ENCODE measurements at places on chromosomes 1 and 21. TPM values are rescaled to one million over a fixed set of nuclear protein-coding genes. Genes with fewer than 3 reads are reported as not detected.

DNA sequence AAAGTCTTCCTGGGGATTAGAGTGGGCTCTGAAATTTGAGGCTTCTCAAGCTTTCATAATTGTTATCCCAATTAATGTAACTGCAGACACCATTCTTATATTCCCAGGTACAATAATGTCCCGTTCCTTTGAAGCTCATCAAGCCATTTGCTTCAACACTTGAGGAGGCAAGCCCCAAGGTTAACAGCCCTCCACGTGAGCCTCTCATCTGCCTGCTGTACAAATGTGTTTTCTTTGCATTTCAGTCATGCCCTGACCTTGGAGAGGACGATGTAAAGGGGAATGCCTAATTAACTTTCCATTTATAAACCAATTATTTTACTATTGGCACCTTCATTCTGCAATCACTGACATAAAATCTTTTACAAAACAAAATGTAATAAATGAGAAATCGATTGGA lies 106.3 kb downstream of the SETD4 start:
- no peak overlapping the region for H3K27ac ChIP-seq
- no peaks in the 10 kb centered on the region for H3K36me3 ChIP-seq
- H3K4me3 ChIP-seq = no peak overlapping the region
- H3K27me3 ChIP-seq = no peaks in the 10 kb centered on the region

The TNFAIP8L2 gene
- total RNA-seq = 3.4 TPM

DNA sequence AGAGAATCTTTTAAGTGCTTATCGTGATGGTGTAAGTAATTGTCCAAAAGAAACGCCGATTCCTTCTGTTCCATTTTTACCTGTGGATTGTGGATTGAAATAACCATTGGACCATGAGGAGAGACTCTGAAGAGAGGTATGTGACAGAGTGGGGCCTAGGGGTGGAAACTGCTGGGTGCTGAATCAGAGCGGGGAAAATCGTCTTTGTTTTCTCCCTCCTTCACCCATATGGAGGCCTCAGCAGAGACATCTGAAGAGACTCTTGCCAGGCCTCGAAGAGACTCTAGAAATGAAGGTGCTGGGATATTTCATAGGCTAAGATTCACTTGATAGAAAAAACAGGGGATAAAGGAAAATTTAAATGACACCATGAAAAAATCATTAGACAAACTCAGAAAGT lies 1327.0 kb downstream of the BRINP3 start:
- no peaks in the 10 kb centered on the region for H3K4me1 ChIP-seq
- no peaks in the 10 kb centered on the region for H3K36me3 ChIP-seq
- H3K4me3 ChIP-seq = no peak overlapping the region
- DNase-seq = no peak

The CYP2J2 gene
- total RNA-seq = 3.9 TPM

GRCh38 chr1:104855550-104855949 lies 1105.9 kb downstream of the AMY1C start:
- H3K27ac ChIP-seq = no peak overlapping the region

The OR2T33 gene
- total RNA-seq = not detected

DNA sequence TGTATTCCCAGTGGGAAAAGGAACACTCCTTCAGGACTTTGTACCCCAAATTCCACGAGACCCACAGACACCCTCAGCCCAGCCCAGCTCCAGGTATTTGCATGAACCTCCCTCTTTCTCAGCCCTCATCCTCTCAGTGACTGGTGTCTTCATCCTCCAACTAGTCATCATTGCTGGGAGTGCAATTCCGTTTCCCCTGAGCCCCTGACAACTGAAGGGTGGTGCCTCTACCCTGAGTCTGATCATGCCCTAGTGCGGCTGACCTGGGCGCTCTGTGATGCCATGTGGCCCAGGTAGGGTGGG lies 3.8 kb upstream of the ZNF692 start:
- no peaks in the 10 kb centered on the region for H3K27me3 ChIP-seq
- H3K36me3 ChIP-seq = no peaks in the 10 kb centered on the region
- H3K4me1 ChIP-seq = no peaks in the 10 kb centered on the region
- no peak for DNase-seq
- H3K4me3 ChIP-seq = no peak overlapping the region

The C1orf167 gene
- 0.91 TPM for total RNA-seq

DNA sequence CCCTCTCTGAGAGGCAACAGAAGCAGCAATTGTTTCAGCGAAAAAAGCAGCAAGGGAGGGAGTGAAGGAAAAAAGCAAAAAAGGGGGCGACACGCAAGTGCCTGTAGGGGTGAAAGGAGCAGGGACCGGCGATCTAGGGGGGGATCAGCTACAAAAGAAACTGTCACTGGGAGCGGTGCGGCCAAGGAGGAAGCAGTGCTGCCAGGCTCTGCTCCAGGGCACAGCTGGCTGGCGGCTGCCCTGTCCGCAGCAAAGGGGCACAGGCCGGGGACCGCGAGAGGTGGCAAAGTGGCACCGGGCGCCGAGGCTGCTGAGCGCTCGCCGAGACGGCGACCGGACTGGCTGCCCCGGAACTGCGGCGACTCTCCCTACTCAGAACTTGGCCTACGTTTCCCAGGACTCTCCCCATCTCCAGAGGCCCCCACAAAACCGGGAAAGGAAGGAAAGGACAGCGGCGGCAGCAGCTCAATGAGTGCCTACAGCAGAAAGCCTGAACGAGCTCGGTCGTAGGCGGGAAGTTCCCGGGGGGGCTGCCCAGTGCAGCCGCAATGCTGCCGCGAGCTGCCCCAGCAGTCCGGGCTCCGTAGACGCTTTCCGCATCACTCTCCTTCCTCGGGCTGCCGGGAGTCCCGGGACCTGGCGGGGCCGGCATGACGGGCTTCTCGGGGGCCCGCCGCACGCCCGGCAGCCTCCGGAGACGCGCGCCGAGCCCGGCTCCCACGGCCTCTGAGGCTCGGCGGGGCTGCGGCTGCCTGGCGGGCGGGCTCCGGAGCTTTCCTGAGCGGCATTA lies 1.0 kb upstream of the CDKN2C start:
- H3K36me3 ChIP-seq = no peaks in the 10 kb centered on the region
- H3K4me1 ChIP-seq = peaks cover 4% of the 10 kb centered on the region

DNA sequence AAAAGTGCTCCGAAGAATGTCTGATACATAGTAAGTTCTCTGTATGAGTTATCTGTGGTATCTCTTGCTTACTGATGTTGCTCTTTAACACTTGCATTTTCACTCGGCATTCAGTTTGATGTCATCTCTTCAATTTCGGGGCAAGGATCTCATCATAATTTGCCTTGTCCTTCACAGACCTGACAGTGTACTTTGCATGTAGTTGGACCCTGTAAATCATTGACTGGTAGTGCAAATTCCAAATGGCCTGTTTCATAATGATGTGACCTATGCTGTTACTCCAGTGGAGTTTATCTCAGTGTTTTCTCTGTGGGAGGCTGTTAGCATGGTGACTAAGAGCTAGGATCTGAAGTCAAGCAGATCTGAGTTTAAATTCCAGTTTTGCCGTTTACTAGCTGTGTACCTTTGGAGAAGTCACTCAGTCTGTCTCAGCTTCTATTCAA lies 34.2 kb upstream of the ABCD3 start:
- peaks cover 14% of the 10 kb centered on the region for H3K4me1 ChIP-seq
- H3K27me3 ChIP-seq = no peaks in the 10 kb centered on the region
- no peaks in the 10 kb centered on the region for H3K36me3 ChIP-seq
- peak; percentile 44 for DNase-seq
- H3K4me3 ChIP-seq = no peak overlapping the region

The RNU1-2 gene
- total RNA-seq = 3,134 TPM

DNA sequence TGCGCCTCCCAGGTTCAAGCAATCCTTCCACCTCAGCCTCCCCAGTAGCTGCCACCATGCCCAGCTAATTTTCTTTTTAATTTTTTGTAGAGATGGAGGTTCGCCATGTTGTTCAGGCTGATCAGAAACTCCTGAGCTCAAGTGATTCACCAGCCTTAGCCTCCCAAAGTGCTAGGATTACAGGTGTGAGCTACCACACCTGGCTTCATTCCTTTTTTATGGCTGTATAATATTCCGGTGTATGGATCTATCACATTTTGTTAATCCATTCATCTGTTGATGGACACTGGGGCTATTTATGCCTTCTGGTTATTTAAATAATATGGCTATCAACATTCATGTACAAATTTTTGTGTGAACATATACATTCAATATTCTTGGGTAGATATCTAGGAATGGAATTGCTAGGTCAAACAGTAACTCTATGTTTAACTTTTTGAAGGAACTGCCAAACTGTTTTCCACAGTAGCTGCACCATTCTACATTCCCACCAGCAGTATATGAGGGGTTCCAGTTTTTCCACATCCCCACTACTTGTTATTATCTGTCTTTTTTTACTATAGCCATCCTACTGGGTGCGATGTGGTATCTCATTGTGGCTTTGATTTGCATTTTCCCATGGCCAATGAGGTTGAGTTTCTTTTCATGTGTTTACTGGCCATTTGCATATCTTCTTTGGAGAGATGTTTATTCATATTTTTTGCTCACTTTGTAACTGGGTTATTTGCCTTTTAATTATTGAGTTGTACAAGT lies 11.0 kb downstream of the SLC27A3 start:
- H3K4me3 ChIP-seq = no peak overlapping the region
- H3K36me3 ChIP-seq = no peaks in the 10 kb centered on the region
- H3K27me3 ChIP-seq = no peaks in the 10 kb centered on the region

The GBP6 gene
- 0.98 TPM for total RNA-seq

DNA sequence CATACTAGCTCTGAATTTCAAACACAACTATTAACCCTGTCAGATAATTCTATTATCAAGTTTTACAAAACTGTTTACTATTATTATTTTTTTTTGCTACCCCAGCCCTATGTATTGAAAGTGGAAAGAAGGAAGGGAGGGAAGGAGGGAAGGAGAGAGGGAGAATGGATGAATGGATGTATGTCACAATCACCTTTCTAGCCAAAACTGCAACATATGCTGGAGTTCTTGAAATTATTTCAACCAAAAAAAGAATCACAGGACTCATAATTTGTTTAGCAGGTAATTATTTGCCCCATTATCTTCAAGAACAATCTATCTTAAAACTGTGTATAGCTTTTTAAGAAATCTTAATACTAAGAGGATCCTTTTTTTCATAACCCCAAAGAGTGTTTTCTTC lies 5.4 kb downstream of the NRIP1 start:
- no peak overlapping the region for H3K27ac ChIP-seq
- no peak for DNase-seq
- no peaks in the 10 kb centered on the region for H3K27me3 ChIP-seq
- H3K4me1 ChIP-seq = peaks cover 40% of the 10 kb centered on the region
- H3K36me3 ChIP-seq = no peaks in the 10 kb centered on the region
- H3K4me3 ChIP-seq = no peak overlapping the region

The SLC44A3 gene
- total RNA-seq = 31.8 TPM

The ANGPTL1 gene
- total RNA-seq = 24.3 TPM

- H3K36me3 ChIP-seq = peaks cover 52% of the 10 kb centered on the region
- no peaks in the 10 kb centered on the region for H3K4me1 ChIP-seq
- H3K27ac ChIP-seq = no peak overlapping the region
- DNase-seq = no peak
- H3K4me3 ChIP-seq = no peak overlapping the region
- no peaks in the 10 kb centered on the region for H3K27me3 ChIP-seq
Observed at GRCh38 chr1:182862827-182863226, 23.7 kb downstream of the DHX9 start.

The SLC66A1 gene
- total RNA-seq = 22.4 TPM

The UBE2U gene
- not detected for total RNA-seq

The SLAMF7 gene
- 11.5 TPM for total RNA-seq

- peak overlapping the region; percentile 84 for H3K27ac ChIP-seq
- H3K36me3 ChIP-seq = peaks cover 9% of the 10 kb centered on the region
- H3K4me1 ChIP-seq = peaks cover 32% of the 10 kb centered on the region
Observed at GRCh38 chr1:151143057-151143435, 3.4 kb downstream of the SEMA6C start.

- no peak for DNase-seq
- H3K27me3 ChIP-seq = no peaks in the 10 kb centered on the region
- H3K4me3 ChIP-seq = no peak overlapping the region
- H3K4me1 ChIP-seq = peaks cover 15% of the 10 kb centered on the region
Observed at GRCh38 chr21:38833117-38833516, 27.4 kb downstream of the ETS2 start.

The CYYR1 gene
- 21.6 TPM for total RNA-seq

GRCh38 chr1:119414950-119415349 lies at the start of gene HSD3B2:
Gene HSD3B2 (plus strand): TSS chr1:119415150. CDS start chr1:119415420, 270 bp downstream.
- H3K36me3 ChIP-seq = no peaks in the 10 kb centered on the region
- H3K27me3 ChIP-seq = no peaks in the 10 kb centered on the region
- no peaks in the 10 kb centered on the region for H3K4me1 ChIP-seq
- H3K4me3 ChIP-seq = no peak within 1 kb of the TSS
- no peak within 1 kb of the TSS for H3K27ac ChIP-seq

- DNase-seq = peak; percentile 27
- no peak overlapping the region for H3K27ac ChIP-seq
- H3K36me3 ChIP-seq = no peaks in the 10 kb centered on the region
- no peaks in the 10 kb centered on the region for H3K27me3 ChIP-seq
Observed at GRCh38 chr1:64915381-64916274, 50.7 kb downstream of the JAK1 start.

The CDCA8 gene
- 0.80 TPM for total RNA-seq

The HOOK1 gene
- total RNA-seq = 35.5 TPM

The KCNA3 gene
- 10.2 TPM for total RNA-seq

The SMPDL3B gene
- 16.5 TPM for total RNA-seq

The RHBG gene
- 0.18 TPM for total RNA-seq

DNA sequence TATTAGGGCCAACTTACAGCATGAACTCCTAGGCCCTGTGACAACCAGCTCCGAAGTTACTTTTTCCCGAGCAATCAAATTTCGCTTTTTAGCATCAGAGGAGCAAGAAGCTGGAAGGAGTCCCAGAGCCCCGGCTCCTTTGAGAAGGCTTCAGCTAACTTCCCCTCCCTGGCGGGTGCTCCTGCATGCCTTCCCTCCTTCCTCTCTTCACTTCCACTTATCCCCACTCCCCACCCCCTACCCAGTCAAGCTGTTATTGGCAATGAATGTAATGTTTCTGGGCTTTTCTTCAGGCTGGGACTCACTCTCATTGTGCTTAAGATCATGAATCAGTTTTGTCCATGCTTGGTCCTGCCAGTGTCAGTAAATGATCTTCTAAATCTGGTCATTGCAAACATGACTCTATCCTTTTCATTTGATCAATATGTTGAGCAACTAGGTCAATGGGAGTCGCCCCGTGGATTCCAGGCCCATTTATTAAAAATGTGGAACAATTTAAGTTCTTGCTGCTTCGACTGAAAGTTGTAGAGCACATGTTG lies 94.5 kb upstream of the TSPAN2 start:
- DNase-seq = peak; percentile 89
- no peak overlapping the region for H3K27ac ChIP-seq
- peaks cover 3% of the 10 kb centered on the region for H3K4me1 ChIP-seq
- H3K36me3 ChIP-seq = no peaks in the 10 kb centered on the region
- no peak overlapping the region for H3K4me3 ChIP-seq
- H3K27me3 ChIP-seq = no peaks in the 10 kb centered on the region

DNA sequence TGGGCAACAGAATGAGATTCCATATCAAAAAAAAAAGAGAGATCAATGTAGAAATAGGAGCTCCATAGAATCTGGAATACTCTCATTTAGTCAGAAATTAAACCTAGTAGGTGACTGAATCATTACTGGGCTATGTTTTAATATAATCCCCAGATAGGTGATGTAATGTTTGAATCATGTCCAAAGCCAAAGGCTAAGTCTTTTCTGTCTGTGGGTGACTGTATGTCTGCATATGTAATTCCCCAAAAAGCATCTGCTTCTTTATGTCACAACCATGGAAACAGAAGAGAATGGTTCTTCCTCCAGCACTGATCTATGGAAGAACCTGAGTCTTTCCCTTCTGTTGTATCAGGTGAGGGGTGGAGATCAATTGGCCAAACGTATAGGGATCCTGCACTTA lies 5.8 kb downstream of the LAMC2 start:
- no peaks in the 10 kb centered on the region for H3K27me3 ChIP-seq
- no peak for DNase-seq
- no peak overlapping the region for H3K27ac ChIP-seq
